Fibroblast of the aortic adventitia (primary cell): ENCODE measurements at places on chromosomes 16 and 17.
A peak's percentile ranks its signal among the peaks of the same experiment; 100 is the strongest.

- DNase-seq = peak; percentile 37
Observed at GRCh38 chr16:51359141-51359955, 208.3 kb upstream of the SALL1 start.

GRCh38 chr17:81350320-81350890, 44.9 kb upstream of the BAHCC1 start:
- DNase-seq = no peak

GRCh38 chr16:17063201-17064139, 407.3 kb downstream of the XYLT1 start:
- no peak for DNase-seq

GRCh38 chr16:57484515-57485005, 1.7 kb downstream of the DOK4 start:
- DNase-seq = no peak

DNA sequence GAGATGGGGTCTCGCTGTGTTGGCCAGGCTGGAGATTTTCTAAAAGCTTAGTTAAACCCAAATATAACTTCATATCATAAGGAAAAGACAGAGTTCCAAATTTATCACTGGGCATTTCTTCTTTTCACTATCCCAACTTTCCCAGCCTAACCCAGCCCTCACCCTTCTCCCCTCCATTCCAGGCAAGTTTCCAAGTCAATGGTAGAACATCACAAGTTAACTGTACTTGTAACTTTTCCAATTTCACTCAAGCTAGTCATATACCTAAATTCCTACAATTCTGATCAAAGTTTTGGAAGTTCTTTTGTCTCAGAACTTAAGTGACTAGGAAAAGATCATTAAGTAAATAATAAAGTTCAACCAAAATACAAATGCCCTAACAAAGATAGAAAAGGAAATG, 61.2 kb downstream of the USP32 start:
- peak; percentile 50 for DNase-seq

DNA sequence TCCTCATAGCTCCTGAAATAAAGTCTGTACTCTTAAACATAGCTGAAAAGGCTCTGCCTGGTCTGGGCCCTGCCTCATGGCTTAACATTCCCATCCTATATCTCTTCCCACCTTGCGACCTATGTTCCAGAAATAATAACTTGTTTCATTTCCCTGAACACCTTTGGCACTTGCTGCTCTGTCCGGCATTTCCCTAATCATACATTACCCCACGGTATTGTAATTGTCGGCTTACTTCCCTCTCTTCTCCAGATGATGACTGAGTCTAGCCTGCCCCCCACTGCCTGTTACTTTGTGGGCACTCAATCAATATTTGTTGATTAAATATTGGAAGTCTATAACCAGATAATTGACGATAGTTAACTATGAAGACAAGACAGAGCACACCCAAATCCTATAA, 23.3 kb upstream of the SUPT4H1 start:
- no peak for DNase-seq

DNA sequence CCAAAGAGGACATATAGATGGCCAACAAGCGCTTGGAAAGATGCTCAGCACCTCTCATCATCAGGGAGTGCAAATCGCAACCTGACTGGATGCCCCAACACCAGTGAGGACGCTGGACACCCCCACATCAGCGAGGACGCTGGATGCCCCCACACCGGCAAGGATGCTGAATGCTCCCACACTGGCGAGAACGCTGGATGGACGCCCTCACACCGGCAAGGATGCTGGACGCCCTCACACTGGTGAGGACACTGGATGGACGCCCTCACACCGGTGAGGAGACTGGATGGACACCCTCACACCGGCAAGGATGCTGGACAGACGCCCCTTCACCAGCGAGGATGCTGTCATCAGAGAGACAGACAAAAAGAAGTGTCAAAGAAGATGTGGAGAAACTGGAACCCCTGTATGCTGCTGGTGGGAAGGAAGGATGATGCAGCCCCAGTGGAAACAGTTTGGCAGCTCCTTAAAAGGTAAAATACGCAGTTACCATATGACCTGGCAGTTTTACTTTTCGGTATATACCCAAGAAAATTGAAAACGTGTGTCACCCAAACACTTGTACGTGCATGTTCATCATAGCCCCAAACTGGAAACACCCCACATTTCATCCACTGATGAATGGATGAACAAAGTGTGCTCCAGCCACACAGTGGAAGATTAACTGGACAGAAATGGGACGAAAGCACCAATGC, 10.1 kb upstream of the JPH3 start:
- DNase-seq = no peak

DNA sequence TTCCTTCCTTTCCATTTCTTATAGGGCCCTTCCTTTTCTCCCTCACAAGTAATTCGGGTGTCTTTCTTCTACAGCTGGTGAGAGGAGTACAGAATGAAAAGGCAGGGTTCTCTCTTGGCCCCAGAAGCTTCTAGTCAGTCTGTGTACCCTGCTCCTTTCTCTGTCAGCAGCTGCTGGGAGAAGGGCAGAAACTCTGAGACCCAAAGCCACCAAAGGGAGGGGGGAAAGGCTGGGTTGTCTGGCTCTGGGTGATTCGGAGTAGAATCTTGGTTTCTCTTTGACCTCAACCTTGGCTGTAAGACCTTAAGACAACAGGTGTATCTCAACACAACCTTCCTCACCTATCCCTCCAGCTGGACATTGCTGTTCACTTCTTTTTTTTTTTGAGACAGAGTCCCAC, 3.3 kb upstream of the NR1D1 start:
- no peak for DNase-seq

DNA sequence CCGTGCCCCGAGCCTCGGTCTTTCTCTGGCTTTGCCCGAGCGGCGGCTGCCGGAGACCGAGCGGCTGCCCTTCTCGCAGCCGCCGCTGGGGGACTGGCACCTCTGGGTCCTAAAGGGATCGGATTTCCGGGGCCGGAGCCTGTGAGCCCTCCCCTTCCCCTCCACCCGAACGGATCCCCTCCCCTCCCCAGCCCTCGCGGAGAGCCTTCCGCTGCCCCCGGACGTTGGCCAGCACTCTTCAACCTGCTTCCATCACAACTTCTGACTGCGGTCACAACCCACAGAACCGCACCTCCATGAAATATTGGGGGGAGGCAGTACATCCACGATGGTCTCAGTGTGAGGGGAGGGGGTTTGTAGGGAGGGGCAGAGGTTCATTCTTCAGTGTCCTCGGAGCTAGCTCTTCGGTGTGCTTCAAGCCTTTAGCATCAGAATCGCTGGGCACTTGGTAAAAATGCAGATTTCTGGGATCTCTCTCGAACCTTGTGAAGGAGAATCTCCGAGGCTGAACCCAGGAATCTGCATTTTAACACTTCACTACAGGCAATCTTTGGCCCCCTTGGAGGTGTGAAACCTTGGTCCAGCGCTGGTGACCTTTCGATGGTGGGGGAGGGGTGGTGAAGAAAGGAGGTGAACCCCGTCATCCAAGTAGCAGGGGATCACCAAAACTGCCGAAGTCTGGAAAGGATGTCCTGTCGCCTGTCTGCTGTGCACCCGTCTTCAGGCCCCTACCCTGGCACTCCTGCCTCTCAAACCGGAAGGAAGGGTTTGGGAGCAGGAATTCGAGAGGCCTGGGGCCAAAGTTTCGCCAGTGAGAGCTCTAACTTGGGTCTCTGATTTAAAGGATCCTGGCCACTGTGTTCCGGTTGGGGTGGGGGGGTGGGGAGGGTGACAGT, 812 bp upstream of the PPP1R9B start:
- DNase-seq = peak; percentile 89

DNA sequence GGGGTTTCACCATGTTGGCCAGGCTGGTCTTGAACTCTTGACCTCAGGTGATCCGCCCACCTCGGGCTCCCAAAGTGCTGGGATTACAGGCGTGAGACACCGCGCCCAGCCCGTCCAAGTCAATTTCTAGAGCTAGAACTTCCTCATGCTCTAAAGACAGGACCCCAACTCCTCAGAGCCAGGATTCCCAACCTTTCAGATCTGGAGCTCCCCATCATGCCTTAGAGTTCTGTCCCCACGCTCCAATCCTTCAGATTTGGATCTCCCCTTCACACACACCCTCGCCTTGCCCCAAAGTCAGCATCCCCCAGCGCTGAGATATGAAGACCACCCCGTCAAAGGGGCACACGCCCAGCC, 448 bp downstream of the KCTD19 start:
- DNase-seq = no peak

DNA sequence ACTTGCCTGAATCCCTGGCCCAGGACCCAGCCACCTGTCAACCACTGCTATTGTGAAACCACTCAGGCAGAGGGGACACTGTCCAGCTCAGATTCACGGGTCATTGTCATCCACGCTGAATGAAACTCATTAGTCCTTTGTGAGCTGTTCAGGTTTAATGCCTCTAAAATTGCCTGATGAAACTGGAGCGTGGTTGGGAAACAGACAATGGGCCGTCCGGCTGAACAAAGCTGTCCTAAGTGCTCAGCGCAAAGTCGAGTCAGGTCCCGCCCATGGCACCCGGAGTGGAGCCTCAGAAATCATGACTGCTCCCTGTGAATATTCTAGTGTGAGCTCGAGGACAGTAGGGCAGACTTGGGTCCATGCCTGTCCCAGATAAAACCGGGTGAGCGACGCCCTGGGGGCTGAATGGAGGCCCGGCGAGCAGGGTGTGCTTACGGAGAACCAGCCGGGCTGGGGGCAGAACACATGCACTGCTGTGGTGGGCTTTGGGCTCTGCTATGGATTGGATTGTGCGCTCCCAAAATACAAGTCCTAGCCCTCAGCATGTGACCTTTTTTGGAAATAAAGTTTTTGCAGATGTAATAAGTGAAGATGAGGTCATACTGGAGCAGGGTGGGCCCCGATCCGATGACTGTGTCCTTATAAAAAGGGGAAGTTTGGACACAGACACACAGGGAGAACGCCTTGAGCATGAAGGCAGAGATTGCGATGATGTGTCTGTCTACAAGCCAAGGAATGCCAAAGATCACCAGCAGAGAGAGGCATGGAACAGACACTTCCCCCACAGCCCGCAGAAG, 12.9 kb upstream of the CMIP start:
- peak; percentile 86 for DNase-seq

GRCh38 chr17:50058296-50058953, 2.5 kb downstream of the ITGA3 start:
- DNase-seq = no peak

- no peak for DNase-seq
Observed at GRCh38 chr17:49352587-49353154, 9.4 kb downstream of the ZNF652 start.

- DNase-seq = no peak
Observed at GRCh38 chr17:57102122-57102521, 17.1 kb downstream of the AKAP1 start.
